ENCODE measurements at places on chromosomes 3 and 15. TPM values are rescaled to one million over a fixed set of nuclear protein-coding genes. Genes with fewer than 3 reads are reported as not detected.

GRCh38 chr15:85825719-85826118, 31.0 kb upstream of the KLHL25 start:
- no peaks in the 10 kb centered on the region for H3K36me3 ChIP-seq
- DNase-seq, result no peak
- no peaks in the 10 kb centered on the region for H3K4me1 ChIP-seq
- no peak overlapping the region for H3K27ac ChIP-seq

DNA sequence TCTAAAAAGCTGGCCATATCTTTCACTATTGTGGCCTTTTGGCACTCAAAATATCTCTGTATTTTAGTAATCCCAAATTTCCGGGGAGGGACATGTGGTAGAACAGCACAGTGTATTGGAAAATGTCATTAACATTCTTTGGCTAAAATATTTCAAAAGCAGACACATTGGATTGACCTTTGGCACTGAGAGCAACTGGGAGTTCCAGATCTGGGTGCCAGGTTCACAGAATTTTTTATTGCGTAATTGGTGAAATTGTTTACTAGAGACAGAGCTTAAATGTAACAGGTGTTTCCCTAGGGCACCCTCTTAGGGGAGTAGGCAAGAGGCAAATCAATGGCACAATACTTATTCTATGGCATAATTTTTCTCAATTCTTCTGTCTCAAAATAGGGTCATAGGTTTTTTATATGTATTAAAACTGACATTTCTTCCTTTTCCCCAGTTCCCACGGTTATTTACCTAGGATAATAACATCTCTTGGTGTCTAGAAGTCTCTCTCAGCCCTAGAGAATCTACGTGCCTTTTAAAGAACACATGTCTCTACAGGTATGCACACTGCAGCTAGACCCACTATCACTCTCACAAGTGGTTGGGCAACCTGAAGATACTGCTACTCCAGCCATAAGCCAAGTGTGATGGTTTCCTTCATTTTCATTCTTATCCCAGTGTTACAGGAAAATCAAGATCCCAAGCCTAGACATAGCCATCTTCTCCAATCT, 10.6 kb downstream of the RBMS3 start:
- H3K4me1 ChIP-seq, result peaks cover 6% of the 10 kb centered on the region
- H3K27ac ChIP-seq, result no peak overlapping the region
- H3K36me3 ChIP-seq, result peaks cover 5% of the 10 kb centered on the region

DNA sequence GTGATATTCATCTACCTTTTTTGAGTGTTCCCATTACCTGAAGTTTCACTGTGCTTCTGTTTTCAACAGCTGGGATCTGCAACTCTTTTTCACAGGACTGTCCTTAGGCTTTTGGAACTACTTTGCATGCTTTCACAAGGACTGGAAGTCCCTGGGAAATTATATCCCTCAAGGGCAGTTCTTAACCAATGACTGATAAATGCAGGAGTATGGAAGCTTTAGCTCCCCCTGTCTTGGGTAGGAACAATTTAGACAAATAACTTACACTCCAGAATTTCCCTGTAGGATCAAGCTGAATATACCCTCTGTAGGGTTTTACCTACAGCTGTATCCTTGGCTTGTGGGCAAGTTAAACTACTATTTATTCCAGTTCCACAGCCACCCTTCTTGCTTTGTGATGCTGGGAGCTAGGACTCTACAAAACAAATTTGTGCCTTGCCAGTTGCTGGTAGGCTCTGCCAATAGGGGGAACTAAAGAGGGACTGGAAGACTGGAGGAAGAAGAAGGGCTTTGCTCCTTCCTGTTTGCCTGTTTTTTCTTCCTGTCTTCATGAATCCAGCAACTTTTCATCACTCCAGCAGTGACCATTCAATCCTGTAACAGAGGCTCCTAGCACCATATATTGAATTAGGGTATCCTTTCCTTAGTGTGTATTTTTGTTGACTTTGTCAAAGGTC, 6.8 kb upstream of the ZNF280D start:
- H3K27me3 ChIP-seq, result no peaks in the 10 kb centered on the region
- peaks cover 14% of the 10 kb centered on the region for H3K4me1 ChIP-seq
- no peak overlapping the region for H3K4me3 ChIP-seq
- H3K27ac ChIP-seq, result no peak overlapping the region

- peak overlapping the region; percentile 96 for H3K4me3 ChIP-seq
- no peak for DNase-seq
- H3K27me3 ChIP-seq, result no peaks in the 10 kb centered on the region
- peak overlapping the region; percentile 70 for H3K27ac ChIP-seq
- peaks cover 9% of the 10 kb centered on the region for H3K36me3 ChIP-seq
Measured at GRCh38 chr3:53346922-53347260, 452 bp downstream of the DCP1A start.

GRCh38 chr15:82871358-82871757, 61.9 kb downstream of the WHAMM start:
- DNase-seq, result no peak
- H3K4me3 ChIP-seq, result no peak overlapping the region
- no peaks in the 10 kb centered on the region for H3K4me1 ChIP-seq
- no peaks in the 10 kb centered on the region for H3K36me3 ChIP-seq
- H3K27me3 ChIP-seq, result no peaks in the 10 kb centered on the region

GRCh38 chr3:39850716-39851032, 41.3 kb downstream of the MYRIP start:
- no peaks in the 10 kb centered on the region for H3K27me3 ChIP-seq
- H3K4me3 ChIP-seq, result no peak overlapping the region
- no peaks in the 10 kb centered on the region for H3K4me1 ChIP-seq
- no peak overlapping the region for H3K27ac ChIP-seq

DNA sequence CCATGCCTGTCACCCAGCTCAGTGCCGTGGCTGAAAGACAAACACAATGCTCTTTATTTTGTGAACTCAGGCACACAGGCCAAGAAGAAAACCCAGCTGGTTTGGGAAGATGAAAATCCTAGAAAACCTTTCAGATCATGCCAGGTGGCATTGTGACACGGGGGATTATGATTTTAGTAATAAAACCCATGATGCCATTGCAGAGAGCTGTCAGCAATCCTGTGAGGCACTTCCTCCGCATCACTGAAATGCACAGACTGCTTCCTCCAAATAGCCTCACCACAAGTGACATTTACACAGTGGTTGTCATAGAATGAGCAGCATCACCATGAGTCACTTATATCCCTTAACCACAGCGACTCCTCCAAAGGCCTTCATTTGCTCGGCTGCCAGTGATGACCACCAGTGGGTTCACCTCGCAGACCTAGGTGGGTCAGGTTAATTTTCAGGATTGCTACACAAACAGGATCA, 22.7 kb downstream of the ABHD6 start:
- no peak overlapping the region for H3K4me3 ChIP-seq
- no peak overlapping the region for H3K27ac ChIP-seq
- H3K4me1 ChIP-seq, result no peaks in the 10 kb centered on the region
- no peak for DNase-seq

DNA sequence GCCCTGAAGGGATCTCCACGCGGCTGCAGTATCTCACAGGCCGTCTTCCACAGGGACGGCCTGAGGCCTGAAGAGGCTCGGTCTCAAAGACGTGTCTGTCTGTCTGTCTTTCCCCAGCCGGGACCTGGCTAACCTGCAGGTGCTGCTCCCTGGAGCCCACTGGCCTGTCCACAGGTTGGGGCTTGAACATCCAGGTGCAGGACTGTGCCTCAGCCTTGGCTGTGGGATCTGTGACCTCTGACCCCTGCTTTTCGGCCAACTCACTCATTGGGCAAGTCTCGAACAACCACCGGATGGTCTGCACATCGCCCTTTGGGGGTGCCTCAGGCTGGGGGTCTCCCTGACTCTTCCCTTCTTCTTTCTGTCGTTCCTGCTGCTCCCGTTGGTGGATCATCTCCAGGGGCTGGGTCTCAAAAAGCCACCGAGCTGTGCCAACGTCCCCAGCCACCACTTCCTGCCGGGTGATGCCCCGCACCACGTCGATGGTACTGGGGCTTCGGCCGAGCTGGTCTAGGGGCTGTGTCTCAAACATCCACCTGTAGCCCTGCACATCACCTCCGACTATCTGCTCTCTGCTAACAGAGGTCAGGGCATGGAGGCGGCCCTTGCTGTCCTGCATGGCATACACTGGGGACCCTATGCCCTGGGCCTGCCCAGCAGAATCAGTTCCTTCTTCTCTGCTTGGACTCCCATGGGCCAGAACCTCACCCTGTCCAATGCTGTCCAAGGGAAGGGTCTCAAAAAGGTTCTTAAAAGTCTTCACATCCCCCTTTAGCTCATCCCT, 4.8 kb downstream of the XIRP1 start:
- no peak for DNase-seq
- H3K27me3 ChIP-seq, result no peaks in the 10 kb centered on the region
- H3K36me3 ChIP-seq, result no peaks in the 10 kb centered on the region

DNA sequence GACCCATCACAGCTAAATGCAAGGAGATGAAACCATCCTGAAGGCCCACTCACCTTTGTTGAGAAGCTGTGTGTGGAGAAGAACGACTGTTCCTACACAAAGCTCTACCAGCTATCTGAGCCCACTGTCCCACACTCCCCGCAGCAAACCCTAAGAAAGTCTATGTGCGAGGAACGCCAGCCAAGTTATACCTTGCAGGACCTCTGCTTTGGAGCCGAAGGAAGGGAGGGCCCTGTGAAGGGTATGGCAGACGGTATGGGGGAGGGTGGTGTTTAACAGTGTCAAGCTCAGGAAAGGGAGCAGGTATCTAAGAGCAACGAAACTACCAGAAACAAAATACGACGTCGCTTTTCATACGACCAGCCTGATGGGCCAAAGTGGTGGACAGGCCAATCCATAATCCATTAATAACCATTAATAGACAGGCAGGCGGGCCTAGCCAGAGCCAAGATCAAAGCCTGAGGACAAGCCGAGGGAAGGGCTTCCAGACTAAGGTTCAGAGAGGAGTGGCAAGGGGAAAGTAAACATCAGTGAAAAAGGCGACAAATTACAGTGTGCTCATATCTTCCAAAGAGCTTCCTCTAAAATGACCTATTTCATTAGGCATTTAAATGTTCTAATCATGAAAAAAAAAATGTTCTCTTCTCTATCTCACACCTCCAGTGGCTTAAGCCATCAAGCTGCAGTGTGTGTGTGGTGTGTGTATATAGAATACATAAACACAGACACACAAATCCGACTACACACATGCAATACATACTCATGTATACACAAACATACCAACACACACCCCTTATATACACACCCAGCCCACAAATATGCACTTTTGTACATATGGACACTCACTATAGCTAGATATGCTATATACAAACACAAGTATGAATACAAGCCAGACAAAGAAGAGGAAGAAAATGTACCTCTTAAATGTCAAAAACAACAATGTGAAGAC, 43.9 kb downstream of the PTPN23 start:
- H3K27me3 ChIP-seq, result no peaks in the 10 kb centered on the region
- no peak for DNase-seq
- H3K4me1 ChIP-seq, result no peaks in the 10 kb centered on the region
- H3K27ac ChIP-seq, result no peak overlapping the region
- no peak overlapping the region for H3K4me3 ChIP-seq
- H3K36me3 ChIP-seq, result no peaks in the 10 kb centered on the region

DNA sequence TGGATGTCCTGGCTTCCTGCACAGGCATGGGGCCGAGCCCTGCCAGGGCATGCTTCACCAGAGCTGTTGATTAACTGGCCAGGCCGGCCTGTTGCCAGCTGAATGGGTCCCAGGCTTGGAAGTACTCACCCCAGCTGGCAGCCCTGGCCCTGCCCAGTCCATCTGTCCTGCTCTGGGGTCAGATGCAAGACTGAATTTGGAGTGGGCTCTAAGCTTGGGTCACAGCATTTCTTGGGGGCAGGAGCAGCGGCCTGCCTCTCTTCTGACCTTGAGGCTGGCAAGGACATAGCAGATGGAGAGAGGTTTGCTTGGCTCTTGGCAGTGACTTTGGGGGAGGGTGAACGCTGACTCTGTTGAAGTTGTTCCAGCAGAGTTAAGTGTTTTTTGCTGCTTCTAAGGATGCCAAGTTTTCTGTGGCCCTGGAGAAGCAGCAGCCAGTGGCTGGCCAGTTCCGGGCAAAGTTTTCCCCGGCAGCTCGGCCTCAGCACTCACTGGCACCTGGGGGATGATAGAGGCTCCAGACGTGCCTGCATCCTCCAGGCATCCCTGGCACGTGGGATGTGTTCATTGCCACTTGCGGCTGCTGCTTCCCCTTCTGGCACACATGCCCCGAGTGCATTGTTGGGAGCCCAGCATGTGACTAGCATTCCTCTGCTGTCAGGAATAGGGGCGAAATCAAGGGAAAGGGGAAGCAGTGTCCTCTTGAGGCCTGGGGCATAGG, 22.9 kb downstream of the PDIA5 start:
- no peak overlapping the region for H3K4me3 ChIP-seq
- no peaks in the 10 kb centered on the region for H3K27me3 ChIP-seq
- DNase-seq, result no peak
- no peak overlapping the region for H3K27ac ChIP-seq

DNA sequence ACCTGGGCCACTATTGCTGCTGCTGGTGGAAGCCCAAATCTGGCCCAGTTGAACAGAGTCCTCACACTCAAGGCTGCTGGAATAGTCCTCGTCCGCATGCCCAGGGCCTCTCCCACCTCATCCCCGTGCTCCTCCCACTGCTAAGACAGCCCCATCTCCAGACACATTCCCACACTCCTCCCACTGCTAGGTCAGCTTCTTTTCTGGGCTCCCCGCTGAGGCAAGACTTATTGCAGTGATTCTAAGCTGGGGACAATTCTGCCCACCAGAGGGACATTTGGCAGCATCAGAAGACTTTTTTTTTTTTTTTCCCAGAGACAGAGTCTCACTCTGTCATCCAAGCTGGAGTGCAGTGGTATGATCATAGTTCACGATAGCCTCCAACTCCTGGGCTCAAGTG, 35.1 kb downstream of the POC1A start:
- DNase-seq, result no peak
- peaks cover 11% of the 10 kb centered on the region for H3K4me1 ChIP-seq
- H3K36me3 ChIP-seq, result no peaks in the 10 kb centered on the region
- no peaks in the 10 kb centered on the region for H3K27me3 ChIP-seq

DNA sequence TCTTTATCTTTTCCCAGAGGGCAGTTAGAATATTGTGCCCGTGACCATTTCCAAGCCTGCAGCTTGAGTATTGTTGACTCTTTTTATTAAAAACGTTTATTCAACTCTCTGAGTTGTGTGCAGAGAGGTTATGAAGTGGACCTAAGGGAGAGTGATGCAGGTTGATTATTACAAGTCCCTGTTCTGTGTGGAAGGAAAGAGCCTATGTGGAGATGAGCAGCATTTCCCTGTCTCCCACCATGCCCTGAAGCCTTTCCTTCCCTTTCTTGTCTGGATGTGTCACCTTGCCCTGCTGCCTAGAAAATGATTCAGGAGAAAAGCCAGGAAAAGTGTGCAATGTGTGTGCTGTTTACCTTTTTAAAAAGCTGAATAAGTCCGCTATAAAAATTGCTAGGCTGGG, 19.4 kb downstream of the ZPLD1 start:
- no peaks in the 10 kb centered on the region for H3K27me3 ChIP-seq
- no peak for DNase-seq
- H3K4me1 ChIP-seq, result no peaks in the 10 kb centered on the region
- H3K36me3 ChIP-seq, result no peaks in the 10 kb centered on the region

The CCR5 gene
- total RNA-seq, result not detected

The GABRG3 gene
- total RNA-seq, result not detected

The SAMD7 gene
- total RNA-seq, result not detected

The SNTN gene
- total RNA-seq, result not detected

The NANOGP8 gene
- total RNA-seq, result not detected

The IL5RA gene
- not detected for total RNA-seq
